ENCODE measurements at places on chromosomes 12 and 14. TPM values are rescaled to one million over a fixed set of nuclear protein-coding genes. Genes with fewer than 3 reads are reported as not detected.

The LMNTD1 gene
- not detected for total RNA-seq

DNA sequence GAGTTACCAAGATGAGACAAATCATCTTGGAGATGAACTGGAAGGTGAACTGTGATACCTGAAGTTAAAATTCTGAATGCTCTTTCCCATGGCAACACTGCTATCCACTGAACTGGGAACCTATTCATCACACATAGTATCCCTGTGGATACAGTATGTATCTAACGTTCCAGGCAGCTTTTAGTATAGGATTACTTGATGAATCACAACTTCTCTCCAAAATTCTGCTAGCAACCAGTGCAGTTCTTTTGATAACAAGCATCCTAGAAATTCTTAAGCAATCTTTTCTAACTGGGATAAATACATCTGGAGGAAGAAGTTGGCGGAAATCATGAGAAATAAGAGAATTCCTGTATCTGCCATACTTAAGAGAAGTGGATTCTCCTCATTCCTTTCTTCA is 66.4 kb downstream of the PAWR start:
- no peak for DNase-seq

The KCNMB4 gene
- total RNA-seq: 1.0 TPM

- no peak for DNase-seq
These were observed 1.5 kb upstream of the ZBTB42 start for GRCh38 chr14:104799244-104800014.

- DNase-seq: no peak
These were observed 49.0 kb downstream of the AREL1 start for GRCh38 chr14:74663884-74664283.

The LDHB gene
- total RNA-seq: 902 TPM

The KRT73 gene
- total RNA-seq: not detected

GRCh38 chr14:71225113-71225512 is 317.9 kb downstream of the PCNX1 start:
- DNase-seq: no peak

All from renal cortical epithelial cell (primary cell).